ENCODE measurements at places on chromosomes 11 and 22.

GRCh38 chr11:122024278-122024677 lies 91.7 kb downstream of the BLID start:
- peak; percentile 24 for DNase-seq

DNA sequence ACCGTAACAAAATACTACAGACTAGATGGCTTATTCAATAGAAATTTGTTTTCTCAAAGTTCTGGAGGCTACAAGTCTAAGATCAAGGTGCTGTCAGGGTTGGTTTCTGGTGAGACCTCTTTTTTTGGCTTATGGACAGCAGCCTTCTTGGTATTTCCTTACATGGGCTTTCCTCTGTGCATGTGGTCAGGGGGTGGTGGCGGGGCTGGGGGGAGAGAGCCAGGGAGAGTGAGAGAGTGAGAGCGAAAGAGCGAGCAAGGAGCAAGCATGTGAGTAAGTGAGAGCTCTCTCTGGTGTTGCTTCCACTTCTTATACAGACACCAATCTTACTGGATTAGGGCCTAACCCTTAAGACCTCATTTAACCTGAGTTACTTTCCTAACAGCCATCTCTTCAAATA lies 181.5 kb downstream of the TMEM135 start:
- peak; percentile 14 for DNase-seq

- DNase-seq: peak; percentile 32
Observed at GRCh38 chr11:65444314-65445051, 21.9 kb downstream of the NEAT1 start.

- no peak for DNase-seq
Observed at GRCh38 chr11:112227471-112227870, 1.2 kb downstream of the PTS start.

- no peak for DNase-seq
Observed at GRCh38 chr22:35335936-35336781, 36.5 kb downstream of the TOM1 start.

DNA sequence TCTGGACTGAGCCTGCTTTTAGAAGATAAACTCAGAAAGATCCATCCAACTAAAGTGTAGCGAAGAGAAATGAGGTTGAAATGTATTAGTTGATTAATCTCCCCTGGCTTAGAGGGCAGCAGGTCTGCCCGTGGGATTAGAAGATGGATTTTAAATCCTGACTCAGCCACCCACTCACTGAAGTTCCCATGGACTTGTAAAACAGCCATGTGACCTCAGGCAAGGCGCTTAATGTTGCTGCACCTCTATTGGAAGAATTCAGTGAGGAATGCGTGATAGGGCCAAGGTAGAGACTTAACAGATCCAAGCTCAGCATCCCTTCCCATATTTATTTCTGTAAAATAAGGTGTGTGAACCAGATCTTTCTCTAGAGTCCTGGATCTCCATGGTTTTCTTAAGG lies 45.1 kb upstream of the ELF5 start:
- peak; percentile 18 for DNase-seq

GRCh38 chr11:16969010-16969999 lies 44.9 kb downstream of the PLEKHA7 start:
- no peak for DNase-seq

- DNase-seq: no peak
Observed at GRCh38 chr11:7898666-7899283, 32.3 kb downstream of the OR10A6 start.

DNA sequence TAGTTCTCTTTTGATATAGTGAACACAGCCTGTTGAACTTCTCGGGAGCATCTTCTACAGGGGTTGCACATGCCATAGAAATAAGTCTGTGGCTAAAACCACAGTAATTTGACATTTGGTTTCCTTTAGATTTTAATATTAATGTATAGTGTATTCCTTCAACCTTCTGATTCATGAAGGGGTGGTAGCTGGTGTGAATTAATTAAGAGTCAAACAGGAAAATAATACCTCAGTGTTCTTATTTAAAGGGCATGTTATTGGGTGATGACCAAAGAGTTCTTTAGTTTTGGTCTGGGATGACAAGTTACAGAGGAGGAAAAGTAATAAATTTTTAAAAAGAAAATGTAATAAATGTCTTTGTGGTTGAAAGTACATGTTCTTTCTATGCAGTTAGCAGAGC lies 86.8 kb downstream of the PDHX start:
- no peak for DNase-seq

DNA sequence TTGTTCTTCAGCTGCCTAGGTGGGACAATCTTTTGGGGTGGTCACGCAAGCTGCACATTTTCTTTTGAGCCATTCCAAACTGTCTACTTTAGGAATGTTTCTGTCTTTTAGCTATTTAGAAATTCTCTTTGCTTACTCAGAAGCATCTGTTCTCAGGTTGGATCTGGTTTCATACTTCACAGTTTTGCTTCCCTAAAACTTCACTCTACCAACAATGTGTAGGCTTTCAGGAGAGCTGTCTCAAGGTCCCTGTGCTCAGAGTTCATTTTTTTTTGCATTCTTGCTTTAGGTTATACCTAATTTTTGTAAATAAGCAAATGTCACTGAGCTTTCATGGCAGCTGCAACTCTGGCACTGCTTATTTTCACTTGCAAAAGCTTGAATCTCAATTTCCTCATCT lies 36.7 kb downstream of the CCDC90B start:
- DNase-seq: no peak

DNA sequence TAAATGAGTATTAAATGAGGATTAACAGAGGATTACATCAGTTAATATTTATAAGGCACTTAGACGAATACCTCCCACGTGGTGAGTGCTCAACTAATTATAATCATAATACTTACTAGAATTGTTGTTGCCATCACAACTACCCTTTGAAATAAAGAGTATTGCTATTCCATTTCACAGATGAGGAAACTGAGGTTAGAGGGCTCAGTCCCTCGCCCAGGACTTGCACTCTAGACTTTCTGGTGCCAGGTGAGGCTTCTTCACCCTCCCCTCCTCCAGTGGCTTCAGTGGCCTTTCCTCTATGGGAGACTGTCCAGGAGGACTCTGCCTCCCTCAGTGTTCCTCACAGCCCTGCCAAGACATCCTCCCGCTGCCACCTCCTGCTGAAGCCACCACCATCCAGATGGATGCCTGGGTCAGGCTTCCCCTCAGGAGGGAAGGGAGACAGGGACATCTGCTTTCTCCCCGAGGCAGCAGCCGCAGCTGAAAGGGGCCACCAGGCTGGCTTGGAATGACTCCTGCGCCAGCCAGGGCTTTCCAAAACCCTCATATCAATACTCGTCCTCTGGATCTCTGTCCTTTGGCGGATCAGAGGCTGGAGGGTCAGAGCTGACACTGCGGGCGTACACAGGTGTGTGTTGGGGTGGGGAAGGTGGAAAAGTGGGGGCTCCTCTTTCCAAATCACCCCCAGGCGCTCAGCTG lies 580.1 kb downstream of the BUD13 start:
- DNase-seq: peak; percentile 65

GRCh38 chr11:61715867-61716266 lies 35.7 kb downstream of the DAGLA start:
- no peak for DNase-seq

DNA sequence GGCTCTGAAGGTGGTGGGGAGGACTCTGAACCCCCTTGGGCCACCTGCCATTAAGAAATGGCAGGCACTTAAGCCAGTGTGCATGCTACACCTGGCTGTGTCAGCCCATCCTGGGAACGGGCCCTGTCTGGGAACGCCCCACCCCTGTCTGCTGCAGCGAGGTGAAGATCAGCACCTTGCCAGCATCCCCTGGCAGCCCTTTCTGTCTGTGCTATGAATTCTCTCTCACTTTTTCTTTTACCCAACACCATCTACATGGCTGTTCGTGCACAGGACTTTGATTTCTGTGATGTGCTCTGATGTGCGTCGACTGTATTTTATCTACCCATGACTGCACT lies 452.9 kb upstream of the B3GAT1 start:
- DNase-seq: no peak

- no peak for DNase-seq
Observed at GRCh38 chr22:48248901-48249455, 1486.5 kb downstream of the TBC1D22A start.

DNA sequence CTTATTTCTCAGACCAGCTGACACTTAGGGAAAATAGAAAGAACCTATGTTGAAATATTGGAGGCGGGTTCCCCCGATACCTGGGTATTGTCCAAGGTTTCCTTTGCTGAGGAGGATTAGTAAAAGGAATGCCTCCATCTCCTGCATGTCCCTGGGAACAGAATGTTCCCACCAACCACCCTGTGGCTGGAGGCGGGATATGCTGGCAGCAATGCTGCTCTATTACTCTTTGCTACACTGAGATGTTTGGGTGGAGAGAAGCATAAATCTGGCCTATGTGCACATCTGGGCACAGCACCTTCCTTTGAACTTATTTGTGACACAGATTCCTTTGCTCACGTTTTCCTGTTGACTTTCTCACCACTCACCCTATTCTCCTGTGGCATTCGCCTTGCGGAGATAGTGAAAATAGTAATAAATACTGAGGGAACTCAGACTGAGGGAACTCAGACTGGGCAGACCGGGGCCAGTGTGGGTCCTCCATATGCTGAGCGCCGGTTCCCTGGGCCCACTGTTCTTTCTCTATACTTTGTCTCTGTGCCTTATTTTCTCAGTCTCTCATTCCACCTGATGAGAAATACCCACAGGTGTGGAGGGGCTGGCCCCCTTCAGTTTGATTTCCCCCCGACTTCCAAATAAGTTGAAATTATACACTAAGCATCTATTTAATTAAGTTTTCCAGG lies 32.1 kb downstream of the IGLL1 start:
- DNase-seq: peak; percentile 82

DNA sequence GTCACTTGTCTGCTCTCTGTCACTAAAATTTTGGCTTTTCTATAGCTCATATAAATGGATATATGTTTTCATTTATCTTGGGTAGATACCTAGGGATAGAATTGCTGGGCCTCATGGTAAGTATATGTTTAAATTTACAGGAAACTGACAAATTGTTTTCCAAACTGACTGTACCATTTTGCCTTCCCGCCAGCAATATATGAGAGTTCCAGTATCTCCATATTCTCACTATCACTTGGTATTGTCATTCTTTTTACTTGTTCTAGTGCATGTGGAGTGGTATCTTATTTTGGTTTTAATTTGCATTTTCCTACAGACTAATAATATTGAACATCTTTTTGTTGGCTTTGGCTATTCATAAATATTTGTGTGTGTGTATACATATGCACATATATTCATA lies 101.7 kb downstream of the TMEM135 start:
- no peak for DNase-seq

DNA sequence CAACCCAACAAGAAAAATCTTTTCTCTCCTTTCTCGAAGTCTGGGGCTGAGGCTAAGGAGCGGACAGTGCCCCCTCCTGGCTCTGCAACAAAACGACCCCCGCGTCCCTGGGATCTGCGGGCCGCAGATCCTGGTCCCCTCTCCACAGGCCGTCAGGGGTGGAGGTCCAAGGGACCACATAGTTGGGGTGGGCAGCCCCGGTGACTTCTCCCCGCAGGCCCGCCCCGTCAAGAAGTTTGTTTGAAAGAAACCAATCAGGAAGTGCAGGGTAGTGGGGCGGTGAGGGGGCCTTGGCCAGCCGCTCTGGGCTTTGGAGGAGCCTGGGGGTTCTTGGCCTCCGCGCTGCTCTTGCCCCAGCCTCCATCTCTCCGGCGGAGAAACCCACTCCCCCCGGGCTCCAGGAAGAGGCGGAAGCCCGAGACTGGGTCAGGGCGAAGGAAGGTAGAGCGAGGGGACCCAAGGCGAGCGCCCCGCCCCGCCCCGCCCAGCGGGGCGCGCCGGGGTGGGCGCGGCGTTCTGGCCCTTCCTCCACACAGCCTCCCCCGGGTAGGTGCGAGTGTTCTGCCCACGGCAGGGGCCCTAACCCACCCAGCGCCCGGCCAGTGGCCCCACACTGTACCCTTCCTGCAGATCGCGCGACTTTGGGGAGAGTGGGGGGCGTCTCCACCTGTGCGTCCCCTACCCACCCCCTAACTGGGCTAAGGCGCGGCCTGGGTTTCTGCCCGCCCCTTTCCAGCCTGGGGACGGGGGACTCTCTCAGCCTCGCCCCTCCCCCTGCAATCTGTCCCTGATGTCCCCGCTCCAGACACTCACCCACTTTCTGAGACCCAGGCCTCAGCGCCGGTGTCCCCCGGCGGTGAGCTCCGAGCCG lies 1.3 kb downstream of the TP53I11 start:
- peak; percentile 80 for DNase-seq

GRCh38 chr11:96267001-96267495 lies 75.9 kb downstream of the MAML2 start:
- DNase-seq: no peak

DNA sequence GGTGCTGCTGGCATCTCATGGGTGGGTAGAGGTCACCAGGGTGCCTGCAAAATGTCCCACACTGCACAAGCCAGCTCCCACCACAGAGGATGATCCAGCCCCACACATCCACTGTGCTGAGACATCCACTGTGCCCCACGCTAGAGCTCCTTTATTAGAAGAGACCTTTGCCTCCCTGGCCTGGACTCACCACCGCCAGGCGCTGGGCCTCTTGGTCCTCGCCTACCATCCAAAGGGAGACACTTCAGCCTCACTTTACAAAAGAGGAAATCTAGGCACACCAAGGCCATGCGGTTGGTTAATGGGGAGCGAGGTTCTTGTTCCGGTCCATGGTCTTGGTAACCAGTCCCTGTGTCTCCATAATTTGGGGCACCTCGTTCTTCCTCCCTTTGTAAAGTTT lies 3.4 kb upstream of the ANO1 start:
- DNase-seq: no peak

- no peak for DNase-seq
Observed at GRCh38 chr22:46578251-46578823, 40.9 kb upstream of the CELSR1 start.

- DNase-seq: no peak
Observed at GRCh38 chr22:38955926-38956325, 1.5 kb upstream of the APOBEC3A start.

GRCh38 chr22:46464296-46464695 lies 73.1 kb downstream of the CELSR1 start:
- DNase-seq: no peak

- peak; percentile 49 for DNase-seq
Observed at GRCh38 chr11:13668957-13669521, 571 bp downstream of the FAR1 start.

- DNase-seq: no peak
Observed at GRCh38 chr11:46894506-46894905, 23.8 kb downstream of the LRP4 start.

GRCh38 chr11:19060629-19061028 lies at the start of gene MRGPRX2:
MRGPRX2 (minus strand) TSS chr11:19060717; CDS start chr11:19056402, 4,315 bp downstream.
- DNase-seq: no peak

DNA sequence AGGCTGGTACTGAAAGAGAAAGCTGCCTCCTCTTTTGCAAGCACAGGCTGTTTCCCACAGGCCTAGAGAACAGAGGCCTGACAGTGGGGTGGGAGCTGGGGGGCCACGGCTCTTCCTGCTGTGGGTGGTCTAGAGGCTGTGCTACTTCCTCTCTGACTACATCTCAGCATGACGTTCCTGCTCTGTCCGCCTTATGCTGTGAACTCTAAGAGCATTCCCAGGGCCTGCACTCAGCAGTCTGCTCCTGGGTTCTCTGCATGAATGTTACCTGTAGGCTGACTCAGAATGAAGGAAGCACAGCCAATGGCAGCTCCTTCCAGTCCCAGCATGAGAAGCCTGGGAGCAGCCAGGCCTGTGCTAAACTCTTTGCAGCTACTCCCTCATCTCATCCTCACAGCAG lies 534.3 kb downstream of the NTM start:
- DNase-seq: peak; percentile 41

Data from ELF-1 (cell line).